ENCODE measurements at places on chromosomes 5 and 9. TPM values are rescaled to one million over a fixed set of nuclear protein-coding genes. Genes with fewer than 3 reads are reported as not detected.

Gene DRD1
- polyA plus RNA-seq, result not detected

Gene SPAG8
- polyA plus RNA-seq, result 1.3 TPM

Gene BARX1
- polyA plus RNA-seq, result not detected

- DNase-seq, result no peak
- H3K27me3 ChIP-seq, result no peaks in the 10 kb centered on the region
- no peak overlapping the region for H3K27ac ChIP-seq
- no peaks in the 10 kb centered on the region for H3K4me1 ChIP-seq
- no peak overlapping the region for H3K4me3 ChIP-seq
Observed at GRCh38 chr5:180395540-180396274, 42.6 kb upstream of the GFPT2 start.

Gene QRFP
- polyA plus RNA-seq, result not detected

Gene EIF4E1B
- polyA plus RNA-seq, result not detected

DNA sequence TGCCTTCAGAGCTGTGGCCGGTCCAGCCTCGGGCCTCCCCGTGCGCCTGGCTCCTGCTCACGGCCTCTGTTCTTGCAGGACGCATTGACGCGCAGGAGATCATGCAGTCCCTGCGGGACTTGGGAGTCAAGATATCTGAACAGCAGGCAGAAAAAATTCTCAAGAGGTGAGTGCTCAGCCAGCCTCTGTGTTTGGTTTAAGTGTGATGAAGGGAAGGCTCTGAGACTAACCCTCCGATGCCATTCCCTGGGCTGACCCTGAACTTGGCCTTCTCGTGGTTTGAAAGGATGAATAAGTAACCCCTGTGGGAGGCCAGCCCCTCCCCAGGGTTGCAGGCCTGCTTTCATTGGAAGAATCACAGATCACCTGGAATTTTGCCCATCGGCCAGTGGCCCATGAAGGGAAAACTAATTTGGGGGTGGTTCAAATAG, 26.3 kb downstream of the PTGES2 start:
- peaks cover 29% of the 10 kb centered on the region for H3K4me1 ChIP-seq
- H3K4me3 ChIP-seq, result no peak overlapping the region
- H3K36me3 ChIP-seq, result peaks cover 46% of the 10 kb centered on the region
- H3K27ac ChIP-seq, result no peak overlapping the region

- no peak overlapping the region for H3K27ac ChIP-seq
- DNase-seq, result no peak
- H3K4me3 ChIP-seq, result no peak overlapping the region
- H3K4me1 ChIP-seq, result no peaks in the 10 kb centered on the region
- H3K27me3 ChIP-seq, result no peaks in the 10 kb centered on the region
Observed at GRCh38 chr9:135919318-135919890, 12.1 kb upstream of the CAMSAP1 start.

- H3K27ac ChIP-seq, result no peak overlapping the region
- H3K4me1 ChIP-seq, result no peaks in the 10 kb centered on the region
- DNase-seq, result no peak
Observed at GRCh38 chr9:89732295-89732938, 127.6 kb downstream of the GADD45G start.

Gene MARVELD2
- 0.94 TPM for polyA plus RNA-seq

Gene SLC28A3
- not detected for polyA plus RNA-seq

GRCh38 chr5:17360879-17361278, 137.2 kb upstream of the TAF11L2 start:
- H3K27me3 ChIP-seq, result no peaks in the 10 kb centered on the region
- no peak for DNase-seq
- H3K4me1 ChIP-seq, result no peaks in the 10 kb centered on the region
- H3K4me3 ChIP-seq, result no peak overlapping the region
- H3K36me3 ChIP-seq, result no peaks in the 10 kb centered on the region

GRCh38 chr5:12022444-12022843, 118.2 kb upstream of the CTNND2 start:
- H3K27ac ChIP-seq, result no peak overlapping the region
- H3K4me1 ChIP-seq, result no peaks in the 10 kb centered on the region
- H3K4me3 ChIP-seq, result no peak overlapping the region
- DNase-seq, result no peak
- H3K36me3 ChIP-seq, result no peaks in the 10 kb centered on the region

DNA sequence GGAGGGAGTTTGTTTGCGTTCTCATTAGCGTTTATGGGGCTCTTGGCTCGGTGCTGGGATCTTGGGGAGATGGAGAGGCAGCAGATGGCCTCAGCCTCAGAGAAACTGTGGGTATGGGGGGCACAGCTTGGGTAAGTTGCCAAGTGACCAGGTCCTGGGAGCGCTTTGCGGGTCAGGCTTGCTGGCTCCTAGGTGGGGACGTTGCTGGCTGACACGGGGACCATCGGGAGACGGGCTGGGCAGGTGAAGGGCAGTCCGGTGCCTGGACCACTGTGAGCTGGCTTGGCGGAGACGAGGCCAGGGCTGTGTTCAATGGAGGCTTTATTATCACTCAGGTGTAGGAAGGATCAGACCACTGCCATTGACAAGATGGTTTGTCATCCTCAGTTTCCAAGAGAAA, 30.0 kb downstream of the FGD3 start:
- no peaks in the 10 kb centered on the region for H3K27me3 ChIP-seq
- H3K4me1 ChIP-seq, result peaks cover 94% of the 10 kb centered on the region
- H3K36me3 ChIP-seq, result peaks cover 49% of the 10 kb centered on the region

DNA sequence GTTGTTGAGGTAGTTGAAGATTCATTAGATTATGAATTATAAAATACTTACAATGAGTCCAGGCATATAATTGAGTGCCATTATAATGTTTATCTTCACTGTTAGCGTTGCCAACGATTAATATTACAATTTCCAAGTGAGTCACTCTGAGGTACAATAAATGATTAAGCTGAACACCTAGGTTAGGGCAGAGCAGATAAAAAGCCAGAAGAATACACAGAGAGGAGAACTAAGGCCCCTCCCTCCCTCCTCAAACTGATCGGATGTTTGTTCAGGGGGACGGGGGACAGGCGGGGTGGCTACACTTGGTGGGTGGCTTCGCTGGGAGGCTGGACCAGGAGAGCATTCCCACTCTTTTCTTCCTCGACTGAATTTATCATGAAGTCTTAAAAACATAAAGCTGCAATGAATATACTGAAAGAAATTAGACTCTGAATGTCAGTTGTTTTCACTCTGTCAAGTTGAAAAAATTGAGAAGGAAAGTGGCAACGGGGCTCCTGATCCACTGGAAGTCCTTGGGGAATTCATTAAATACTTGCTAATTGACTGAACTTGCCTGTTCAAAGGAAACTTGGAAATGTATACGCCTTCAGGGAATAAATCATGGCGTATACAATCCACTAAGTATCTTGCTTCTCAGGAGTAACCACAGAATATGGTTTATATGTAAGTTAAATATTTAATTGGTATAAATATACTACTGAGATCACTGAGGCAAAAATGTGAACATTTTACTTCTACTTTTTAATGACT, 198.1 kb downstream of the TSSK1B start:
- DNase-seq, result no peak
- no peak overlapping the region for H3K4me3 ChIP-seq
- H3K27ac ChIP-seq, result no peak overlapping the region
- H3K36me3 ChIP-seq, result no peaks in the 10 kb centered on the region

GRCh38 chr5:372556-372995, 51.1 kb downstream of the AHRR start:
- H3K36me3 ChIP-seq, result no peaks in the 10 kb centered on the region
- H3K27ac ChIP-seq, result no peak overlapping the region
- DNase-seq, result no peak
- no peak overlapping the region for H3K4me3 ChIP-seq
- peaks cover 20% of the 10 kb centered on the region for H3K4me1 ChIP-seq

Gene IL7R
- polyA plus RNA-seq, result 311 TPM

Gene DNAI1
- polyA plus RNA-seq, result not detected

All from CD4-positive, CD25-positive, alpha-beta regulatory T cell (primary cell).